MCF 10A (cell line): ENCODE measurements at places on chromosomes 6 and 20. TPM values are rescaled to one million over a fixed set of nuclear protein-coding genes. Genes with fewer than 3 reads are reported as not detected.

- no peak overlapping the region for H3K27ac ChIP-seq
- H3K36me3 ChIP-seq: no peaks in the 10 kb centered on the region
- no peaks in the 10 kb centered on the region for H3K4me1 ChIP-seq
- H3K27me3 ChIP-seq: no peaks in the 10 kb centered on the region
- peak; percentile 54 for DNase-seq
Observed at GRCh38 chr6:163883984-163884383, 469.5 kb downstream of the QKI start.

DNA sequence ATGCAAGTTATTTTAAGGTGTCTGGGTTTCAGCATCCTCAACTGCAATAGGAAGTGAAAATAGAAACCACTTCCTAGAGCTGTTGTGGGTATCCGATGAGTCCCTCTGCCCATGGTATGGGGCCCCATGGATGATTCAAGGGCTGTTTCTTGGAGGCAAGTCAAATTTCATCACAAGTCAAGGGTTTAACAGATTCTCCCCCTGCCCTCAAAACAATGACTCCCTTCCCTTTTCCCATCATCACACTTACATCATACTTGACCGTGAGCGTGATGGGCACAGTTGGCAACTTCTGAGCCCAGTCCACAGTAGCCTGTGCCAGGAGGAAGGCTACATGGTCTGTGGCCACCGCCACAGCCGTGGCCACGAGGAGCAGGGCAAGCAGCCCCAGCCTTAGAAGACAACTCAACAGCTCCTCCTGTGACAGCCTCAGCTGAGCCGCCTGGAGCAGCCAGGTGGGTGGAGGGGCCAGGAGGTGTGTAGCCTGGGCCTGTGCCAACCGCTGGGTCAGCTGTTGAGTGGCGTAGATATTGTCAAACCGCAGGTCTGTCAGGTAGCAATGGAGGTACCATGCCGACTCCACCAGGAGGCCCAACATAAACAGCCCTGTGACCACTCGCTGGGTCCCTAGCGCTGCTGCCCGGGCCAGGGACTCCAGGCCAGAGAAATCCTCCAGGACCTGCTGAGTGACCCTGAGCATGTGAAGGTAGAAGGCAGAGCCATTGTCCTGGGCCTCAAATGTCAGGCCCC lies 5.2 kb downstream of the OCSTAMP start:
- H3K4me1 ChIP-seq: no peaks in the 10 kb centered on the region
- peak; percentile 6 for DNase-seq
- H3K27me3 ChIP-seq: peaks cover 11% of the 10 kb centered on the region
- H3K27ac ChIP-seq: no peak overlapping the region
- no peaks in the 10 kb centered on the region for H3K36me3 ChIP-seq
- H3K4me3 ChIP-seq: no peak overlapping the region

- no peak overlapping the region for H3K4me3 ChIP-seq
- no peaks in the 10 kb centered on the region for H3K36me3 ChIP-seq
- H3K4me1 ChIP-seq: no peaks in the 10 kb centered on the region
- no peak for DNase-seq
- H3K27ac ChIP-seq: no peak overlapping the region
Observed at GRCh38 chr6:149168968-149169367, 148.5 kb upstream of the TAB2 start.

ANGPT4 gene
- total RNA-seq: not detected in 2 replicates

GRCh38 chr6:34142061-34142998 lies 3.6 kb downstream of the GRM4 start:
- no peak for DNase-seq
- H3K27ac ChIP-seq: no peak overlapping the region
- no peak overlapping the region for H3K4me3 ChIP-seq
- H3K4me1 ChIP-seq: no peaks in the 10 kb centered on the region
- H3K27me3 ChIP-seq: peaks cover 68% of the 10 kb centered on the region
- peaks cover 5% of the 10 kb centered on the region for H3K36me3 ChIP-seq

CNBD2 gene
- total RNA-seq: 2.2 and 3.4 TPM in 2 replicates

- no peaks in the 10 kb centered on the region for H3K27me3 ChIP-seq
- H3K27ac ChIP-seq: peak overlapping the region; percentile 7
- no peaks in the 10 kb centered on the region for H3K36me3 ChIP-seq
- DNase-seq: peak; percentile 78
- H3K4me1 ChIP-seq: peaks cover 17% of the 10 kb centered on the region
- H3K4me3 ChIP-seq: no peak overlapping the region
Observed at GRCh38 chr6:105432797-105433196, 29.9 kb upstream of the PREP start.

DNA sequence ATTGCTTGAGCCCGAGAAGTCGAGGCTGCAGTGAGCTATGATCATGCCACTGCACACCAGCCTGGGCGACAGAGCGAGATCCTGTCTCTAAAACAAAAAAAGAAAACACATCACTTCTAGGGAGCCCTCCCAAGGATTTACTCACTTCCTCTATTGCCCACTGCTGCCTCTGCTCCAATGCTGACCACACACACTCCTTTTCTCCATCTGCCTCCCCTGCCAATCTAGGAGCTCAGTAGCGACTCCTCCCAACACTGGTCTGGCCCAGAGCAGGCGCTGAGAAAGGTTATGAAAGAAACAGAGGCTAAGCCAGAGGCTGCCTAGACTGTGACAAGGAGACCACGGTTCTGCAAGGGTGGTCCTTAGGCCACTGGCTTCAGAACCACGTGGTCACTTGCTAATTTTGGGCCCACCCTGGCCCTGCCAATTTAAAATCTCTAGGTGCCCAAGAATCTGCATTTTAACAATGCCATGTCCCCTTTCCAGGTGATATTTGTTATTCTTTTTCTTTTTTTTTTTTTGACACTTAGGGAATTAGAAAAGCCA lies 1.3 kb upstream of the E2F1 start:
- H3K27me3 ChIP-seq: no peaks in the 10 kb centered on the region
- peaks cover 4% of the 10 kb centered on the region for H3K36me3 ChIP-seq
- DNase-seq: no peak

DNA sequence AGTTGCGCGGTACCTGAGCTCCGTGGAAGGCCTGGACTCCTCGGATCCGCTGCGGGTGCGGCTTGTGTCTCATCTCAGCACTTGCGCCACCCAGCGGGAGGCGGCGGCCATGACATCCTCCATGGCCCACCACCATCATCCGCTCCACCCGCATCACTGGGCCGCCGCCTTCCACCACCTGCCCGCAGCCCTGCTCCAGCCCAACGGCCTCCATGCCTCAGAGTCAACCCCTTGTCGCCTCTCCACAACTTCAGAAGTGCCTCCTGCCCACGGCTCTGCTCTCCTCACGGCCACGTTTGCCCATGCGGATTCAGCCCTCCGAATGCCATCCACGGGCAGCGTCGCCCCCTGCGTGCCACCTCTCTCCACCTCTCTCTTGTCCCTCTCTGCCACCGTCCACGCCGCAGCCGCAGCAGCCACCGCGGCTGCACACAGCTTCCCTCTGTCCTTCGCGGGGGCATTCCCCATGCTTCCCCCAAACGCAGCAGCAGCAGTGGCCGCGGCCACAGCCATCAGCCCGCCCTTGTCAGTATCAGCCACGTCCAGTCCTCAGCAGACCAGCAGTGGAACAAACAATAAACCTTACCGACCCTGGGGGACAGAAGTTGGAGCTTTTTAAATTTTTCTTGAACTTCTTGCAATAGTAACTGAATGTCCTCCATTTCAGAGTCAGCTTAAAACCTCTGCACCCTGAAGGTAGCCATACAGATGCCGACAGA lies 9.9 kb downstream of the HEY2 start:
- no peaks in the 10 kb centered on the region for H3K4me1 ChIP-seq
- H3K36me3 ChIP-seq: peaks cover 6% of the 10 kb centered on the region
- DNase-seq: no peak
- H3K27me3 ChIP-seq: peaks cover 91% of the 10 kb centered on the region
- H3K4me3 ChIP-seq: no peak overlapping the region

DEF6 gene
- 17.8 and 23.1 TPM in 2 replicates for total RNA-seq

- H3K4me1 ChIP-seq: peaks cover 4% of the 10 kb centered on the region
- H3K27me3 ChIP-seq: no peaks in the 10 kb centered on the region
- no peak for DNase-seq
- H3K36me3 ChIP-seq: no peaks in the 10 kb centered on the region
Observed at GRCh38 chr20:55533632-55534031, 471.7 kb downstream of the CBLN4 start.

GRCh38 chr20:4684837-4685413 lies 36.8 kb upstream of the PRND start:
- H3K36me3 ChIP-seq: no peaks in the 10 kb centered on the region
- no peak overlapping the region for H3K4me3 ChIP-seq
- H3K4me1 ChIP-seq: peaks cover 55% of the 10 kb centered on the region
- no peaks in the 10 kb centered on the region for H3K27me3 ChIP-seq
- DNase-seq: peak; percentile 93

MYCT1 gene
- total RNA-seq: not detected in 2 replicates

TMEM217 gene
- total RNA-seq: 3.2 and 4.6 TPM in 2 replicates

- no peak overlapping the region for H3K4me3 ChIP-seq
- H3K36me3 ChIP-seq: no peaks in the 10 kb centered on the region
- no peak for DNase-seq
- H3K4me1 ChIP-seq: no peaks in the 10 kb centered on the region
- H3K27ac ChIP-seq: no peak overlapping the region
Observed at GRCh38 chr6:133377219-133377618, 136.1 kb downstream of the EYA4 start.

- no peaks in the 10 kb centered on the region for H3K27me3 ChIP-seq
- H3K36me3 ChIP-seq: peaks cover 92% of the 10 kb centered on the region
- peak overlapping the region; percentile 72 for H3K4me3 ChIP-seq
Observed at GRCh38 chr6:137873273-137873762, 6.3 kb downstream of the TNFAIP3 start.

GRCh38 chr6:2782825-2783187 lies 17.6 kb downstream of the WRNIP1 start:
- DNase-seq: no peak
- no peaks in the 10 kb centered on the region for H3K27me3 ChIP-seq
- H3K4me3 ChIP-seq: no peak overlapping the region

- H3K4me1 ChIP-seq: no peaks in the 10 kb centered on the region
- H3K36me3 ChIP-seq: no peaks in the 10 kb centered on the region
- no peak for DNase-seq
Observed at GRCh38 chr6:170454512-170455285, 98.4 kb downstream of the PSMB1 start.

DNA sequence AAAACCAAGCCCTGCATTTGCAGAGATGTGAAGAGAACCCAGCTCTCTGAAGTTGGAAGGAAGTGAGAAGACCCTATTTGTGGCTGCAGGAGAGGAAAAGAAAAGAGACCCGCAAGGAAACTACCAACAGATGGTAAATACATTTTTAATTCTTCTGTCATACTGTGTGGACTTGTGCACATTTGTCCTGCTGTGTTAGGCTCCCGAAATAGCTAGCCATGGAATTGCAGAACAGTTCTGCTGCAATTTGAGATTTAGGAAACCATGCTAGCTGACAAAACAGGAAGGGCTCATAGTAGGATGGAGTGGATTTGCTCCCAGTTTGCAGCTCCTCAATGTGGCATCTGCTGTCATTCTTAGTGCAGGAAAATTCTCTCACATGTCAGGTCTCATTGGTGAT lies 12.1 kb upstream of the ATXN1 start:
- no peak overlapping the region for H3K4me3 ChIP-seq
- no peak overlapping the region for H3K27ac ChIP-seq
- H3K4me1 ChIP-seq: peaks cover 24% of the 10 kb centered on the region
- no peak for DNase-seq
- no peaks in the 10 kb centered on the region for H3K36me3 ChIP-seq
- no peaks in the 10 kb centered on the region for H3K27me3 ChIP-seq

PSMB9 gene
- 3.5 and 4.4 TPM in 2 replicates for total RNA-seq

TREML2 gene
- total RNA-seq: not detected in 2 replicates

DNA sequence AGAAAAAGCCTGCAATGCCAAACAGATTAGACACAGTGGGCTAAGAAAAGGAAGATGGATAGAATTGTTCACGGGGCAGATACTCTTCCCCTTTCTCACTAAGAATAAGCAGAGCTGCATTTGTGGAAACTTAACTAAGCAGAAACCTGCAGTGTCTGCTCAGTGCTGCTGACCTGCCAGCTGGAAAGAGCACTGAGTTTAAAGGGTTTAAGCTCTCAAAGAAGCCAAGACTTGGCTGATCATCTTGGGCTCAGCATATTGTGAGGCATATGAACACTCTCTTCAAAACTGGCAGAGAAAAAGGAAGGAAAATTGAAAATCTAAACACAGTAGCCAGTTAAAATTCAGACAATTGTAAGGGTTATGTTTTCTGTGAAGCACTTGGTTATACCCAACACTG lies 711.1 kb upstream of the EPHA7 start:
- no peaks in the 10 kb centered on the region for H3K36me3 ChIP-seq
- DNase-seq: no peak
- H3K4me1 ChIP-seq: no peaks in the 10 kb centered on the region
- H3K4me3 ChIP-seq: no peak overlapping the region
- peaks cover 46% of the 10 kb centered on the region for H3K27me3 ChIP-seq

KATNA1 gene
- 23.2 and 25.8 TPM in 2 replicates for total RNA-seq

TRIM31 gene
- not detected in 2 replicates for total RNA-seq

- no peaks in the 10 kb centered on the region for H3K4me1 ChIP-seq
- H3K36me3 ChIP-seq: no peaks in the 10 kb centered on the region
- no peak for DNase-seq
- peaks cover 44% of the 10 kb centered on the region for H3K27me3 ChIP-seq
- no peak overlapping the region for H3K4me3 ChIP-seq
- no peak overlapping the region for H3K27ac ChIP-seq
Observed at GRCh38 chr20:62477669-62478455, 2.1 kb upstream of the GATA5 start.

- DNase-seq: peak; percentile 14
- peaks cover 18% of the 10 kb centered on the region for H3K4me1 ChIP-seq
- H3K27ac ChIP-seq: no peak overlapping the region
- H3K27me3 ChIP-seq: no peaks in the 10 kb centered on the region
- no peaks in the 10 kb centered on the region for H3K36me3 ChIP-seq
Observed at GRCh38 chr20:21433329-21433890, 36.1 kb upstream of the NKX2-4 start.

GRCh38 chr20:57659517-57660180 lies 39.4 kb upstream of the ZBP1 start:
- H3K36me3 ChIP-seq: peaks cover 18% of the 10 kb centered on the region
- peaks cover 21% of the 10 kb centered on the region for H3K4me1 ChIP-seq
- DNase-seq: no peak
- no peaks in the 10 kb centered on the region for H3K27me3 ChIP-seq
- peak overlapping the region; percentile 39 for H3K27ac ChIP-seq
- no peak overlapping the region for H3K4me3 ChIP-seq

TUBB2A gene
- total RNA-seq: 13.3 and 17.8 TPM in 2 replicates

- H3K4me3 ChIP-seq: no peak overlapping the region
- H3K27ac ChIP-seq: no peak overlapping the region
- H3K4me1 ChIP-seq: no peaks in the 10 kb centered on the region
Observed at GRCh38 chr6:152651986-152652385, 14.8 kb upstream of the SYNE1 start.

GRCh38 chr6:39602601-39603519 lies 122.3 kb downstream of the KIF6 start:
- no peak overlapping the region for H3K4me3 ChIP-seq
- H3K4me1 ChIP-seq: no peaks in the 10 kb centered on the region
- peaks cover 11% of the 10 kb centered on the region for H3K27me3 ChIP-seq
- no peak overlapping the region for H3K27ac ChIP-seq
- no peaks in the 10 kb centered on the region for H3K36me3 ChIP-seq

DNA sequence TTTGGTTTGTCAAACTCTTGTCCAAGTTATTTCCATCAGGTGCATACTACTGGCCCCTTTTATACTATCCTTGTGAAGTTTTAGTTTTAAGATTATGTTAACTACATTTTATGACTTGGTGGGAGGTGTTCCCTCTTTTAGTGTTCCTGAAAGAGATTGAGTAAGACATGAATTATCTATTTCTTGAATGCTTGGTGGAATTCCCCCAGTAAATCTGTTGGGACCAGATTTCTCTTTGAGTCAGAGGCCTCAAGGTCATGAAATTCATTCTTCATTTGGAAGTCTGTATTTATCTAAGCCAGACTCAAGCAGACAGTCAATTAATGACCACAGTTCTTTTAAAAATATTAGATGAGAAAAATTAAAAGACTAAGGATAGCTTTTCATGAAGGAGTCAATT lies 81.3 kb downstream of the MOXD1 start:
- H3K36me3 ChIP-seq: no peaks in the 10 kb centered on the region
- DNase-seq: no peak
- H3K27ac ChIP-seq: no peak overlapping the region
- no peaks in the 10 kb centered on the region for H3K27me3 ChIP-seq
